ENCODE measurements at places on chromosomes 16 and 17. TPM values are rescaled to one million over a fixed set of nuclear protein-coding genes. Genes with fewer than 3 reads are reported as not detected.

DNA sequence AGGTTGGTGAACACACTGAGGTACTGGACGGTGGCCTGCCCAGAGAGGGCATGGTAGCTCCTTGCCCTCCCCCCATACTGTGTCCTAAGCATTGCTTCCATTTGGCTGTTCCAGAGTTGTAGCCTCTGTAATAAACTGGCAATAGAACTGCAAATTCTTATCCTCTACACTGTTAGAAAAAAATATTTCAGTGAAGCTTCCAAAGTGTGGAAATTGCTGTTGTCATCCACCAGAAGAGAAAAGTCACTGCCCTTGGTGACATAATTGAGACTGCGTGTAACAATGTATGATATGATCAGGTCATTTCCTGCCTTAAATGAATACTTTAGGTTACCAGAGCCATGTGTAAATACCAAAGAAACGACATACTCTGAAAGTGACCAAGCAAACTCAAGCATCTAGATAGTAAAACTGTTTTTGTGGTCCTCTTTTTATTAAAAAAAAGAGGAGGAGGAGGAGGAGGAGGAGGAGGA, 65.9 kb downstream of the CEP95 start:
- peaks cover 5% of the 10 kb centered on the region for H3K4me1 ChIP-seq
- no peaks in the 10 kb centered on the region for H3K27me3 ChIP-seq
- H3K36me3 ChIP-seq, result peaks cover 58% of the 10 kb centered on the region
- no peak for DNase-seq
- no peak overlapping the region for H3K27ac ChIP-seq
- H3K4me3 ChIP-seq, result no peak overlapping the region

DNA sequence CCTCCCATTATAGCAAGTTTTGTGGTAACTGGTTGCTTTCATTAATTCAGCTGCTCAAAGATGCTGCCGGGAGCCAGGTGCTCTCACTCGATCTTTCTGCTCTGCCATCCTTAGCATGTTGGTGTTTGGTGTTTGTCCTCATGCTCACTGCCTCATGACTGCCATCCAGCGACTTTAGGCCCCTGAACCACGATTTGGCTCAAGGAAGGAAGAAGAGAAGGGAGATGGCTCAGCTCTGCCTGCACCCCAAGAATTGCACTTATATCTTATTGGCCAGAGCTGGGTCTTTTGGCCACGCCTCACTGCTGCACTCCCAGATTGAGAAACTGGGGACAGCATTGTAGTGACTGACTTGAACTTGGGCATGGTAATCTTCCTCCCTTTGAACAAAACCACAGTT, 52.7 kb downstream of the ARSG start:
- H3K36me3 ChIP-seq, result no peaks in the 10 kb centered on the region
- DNase-seq, result no peak
- no peak overlapping the region for H3K4me3 ChIP-seq
- peaks cover 11% of the 10 kb centered on the region for H3K4me1 ChIP-seq
- no peaks in the 10 kb centered on the region for H3K27me3 ChIP-seq
- no peak overlapping the region for H3K27ac ChIP-seq

Gene MYO15A
- total RNA-seq, result 2.8 TPM

- no peaks in the 10 kb centered on the region for H3K36me3 ChIP-seq
- no peaks in the 10 kb centered on the region for H3K27me3 ChIP-seq
- H3K27ac ChIP-seq, result no peak overlapping the region
These were observed 70.6 kb upstream of the HS3ST2 start for GRCh38 chr16:22743401-22743800.

Gene FBXW10
- total RNA-seq, result not detected

Gene SCGB1C2
- not detected for total RNA-seq

DNA sequence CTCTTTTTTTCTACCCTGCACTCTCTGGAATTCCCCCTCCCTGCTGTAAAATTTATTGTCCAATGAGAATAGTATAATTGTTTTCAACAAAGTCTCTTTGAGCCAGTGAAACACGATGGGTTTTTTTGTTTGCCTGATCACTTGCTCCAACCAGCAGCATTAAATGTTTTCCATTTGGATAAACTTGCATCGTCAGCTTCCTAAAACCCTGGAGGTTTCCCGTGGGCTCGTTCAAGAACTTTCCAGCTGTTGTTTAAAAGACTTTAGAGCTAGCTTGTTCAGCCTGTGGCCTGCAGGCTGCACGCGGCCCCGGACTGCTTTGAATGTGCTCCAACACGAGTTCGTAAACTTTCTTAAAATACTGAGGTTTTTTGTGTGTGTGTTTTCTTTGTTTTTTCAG, 14.9 kb downstream of the NAGPA start:
- no peaks in the 10 kb centered on the region for H3K27me3 ChIP-seq
- H3K4me1 ChIP-seq, result no peaks in the 10 kb centered on the region
- no peaks in the 10 kb centered on the region for H3K36me3 ChIP-seq
- DNase-seq, result no peak
- H3K27ac ChIP-seq, result no peak overlapping the region
- H3K4me3 ChIP-seq, result no peak overlapping the region

DNA sequence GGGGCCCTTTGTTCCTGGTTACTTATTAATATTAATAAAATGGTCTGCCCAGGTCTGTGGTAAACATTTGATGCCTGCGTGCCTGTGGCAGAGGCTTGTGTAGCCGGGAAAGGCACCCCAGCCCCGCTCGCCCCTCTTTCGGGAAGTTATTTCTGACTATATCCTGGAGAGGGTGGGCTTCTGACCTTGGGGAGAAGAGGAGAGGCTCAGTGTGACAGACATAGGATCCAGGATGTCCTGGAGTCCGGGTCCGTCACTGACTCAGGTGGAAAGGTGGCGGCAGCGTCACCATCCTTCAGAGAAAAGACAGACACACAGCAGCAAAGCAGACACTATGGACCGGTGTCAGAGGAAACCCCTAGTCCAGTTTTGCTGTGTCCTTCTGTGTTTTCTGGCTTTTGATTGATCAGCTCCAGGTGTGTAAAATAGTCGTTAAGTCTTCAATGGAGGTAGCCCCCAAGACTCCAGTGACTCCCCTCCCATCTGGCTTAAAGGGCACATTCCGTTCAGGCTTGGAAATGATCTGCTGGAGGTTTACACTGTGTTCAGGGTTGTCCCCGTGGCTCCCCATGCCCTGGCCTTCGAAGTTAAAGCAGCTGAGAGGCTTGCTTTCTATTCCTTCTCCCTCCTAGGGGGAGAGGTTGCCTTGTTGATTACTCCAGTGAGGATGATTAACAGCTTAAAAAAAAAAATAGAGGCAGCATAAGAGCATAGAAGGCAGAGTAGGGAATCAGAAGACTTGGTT, 81.6 kb downstream of the CCDC182 start:
- peak overlapping the region; percentile 37 for H3K27ac ChIP-seq
- H3K4me1 ChIP-seq, result peaks cover 11% of the 10 kb centered on the region
- no peaks in the 10 kb centered on the region for H3K36me3 ChIP-seq
- DNase-seq, result no peak

Gene SEZ6L2
- 11.9 TPM for total RNA-seq

DNA sequence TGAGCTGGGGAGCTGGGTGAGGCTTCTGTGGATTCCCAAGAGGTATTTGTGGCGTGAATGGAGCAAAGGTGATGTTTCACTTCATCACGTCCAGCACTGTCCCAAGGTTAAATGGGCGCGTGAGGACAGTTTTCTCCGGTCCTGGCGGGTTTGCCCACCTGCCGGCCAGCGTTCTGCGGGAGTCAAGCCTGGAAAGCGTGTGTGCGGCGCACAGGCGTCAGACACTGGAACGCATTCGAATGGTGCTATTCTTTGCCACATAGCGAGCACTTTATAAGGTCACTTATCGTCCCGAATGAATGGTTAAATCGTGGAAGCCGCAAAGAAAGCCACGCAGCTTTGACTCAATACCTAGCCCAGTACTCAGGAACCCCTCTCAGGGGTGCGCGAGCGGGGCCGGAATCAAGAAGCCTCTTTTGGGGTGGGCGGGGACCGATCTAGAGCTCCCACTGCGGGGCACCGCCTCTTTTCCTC, 446 bp upstream of the PSMD11 start:
- H3K36me3 ChIP-seq, result peaks cover 21% of the 10 kb centered on the region
- peak overlapping the region; percentile 100 for H3K4me3 ChIP-seq
- no peaks in the 10 kb centered on the region for H3K27me3 ChIP-seq
- peaks cover 17% of the 10 kb centered on the region for H3K4me1 ChIP-seq
- H3K27ac ChIP-seq, result no peak overlapping the region

DNA sequence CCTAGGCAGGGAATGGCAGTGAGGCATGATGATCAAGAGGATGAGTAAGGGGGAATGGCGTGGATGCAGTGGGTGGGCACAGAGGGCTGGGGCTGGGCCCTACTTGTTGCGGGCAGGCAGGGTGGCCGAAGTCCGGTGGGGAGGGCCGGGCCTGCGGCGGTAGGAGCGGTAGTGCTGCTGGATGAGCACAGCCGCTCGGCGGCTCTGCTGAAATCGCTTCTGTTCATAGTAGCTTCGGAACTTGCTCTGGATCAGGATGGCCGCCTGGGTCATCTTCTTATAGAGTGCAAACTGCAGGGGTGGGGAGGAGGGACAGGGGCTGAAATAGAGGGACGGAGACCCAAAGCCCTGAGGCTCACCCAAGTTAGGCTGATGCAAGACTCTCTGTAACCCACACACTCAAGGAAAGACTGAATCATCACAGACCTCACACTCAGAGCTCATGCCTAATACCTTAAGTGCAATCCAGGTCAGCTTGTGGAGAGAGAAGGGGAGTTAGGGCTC, 1.5 kb upstream of the SPAG7 start:
- no peaks in the 10 kb centered on the region for H3K27me3 ChIP-seq
- no peak for DNase-seq
- peaks cover 25% of the 10 kb centered on the region for H3K4me1 ChIP-seq
- peak overlapping the region; percentile 96 for H3K27ac ChIP-seq
- peaks cover 35% of the 10 kb centered on the region for H3K36me3 ChIP-seq
- peak overlapping the region; percentile 71 for H3K4me3 ChIP-seq

DNA sequence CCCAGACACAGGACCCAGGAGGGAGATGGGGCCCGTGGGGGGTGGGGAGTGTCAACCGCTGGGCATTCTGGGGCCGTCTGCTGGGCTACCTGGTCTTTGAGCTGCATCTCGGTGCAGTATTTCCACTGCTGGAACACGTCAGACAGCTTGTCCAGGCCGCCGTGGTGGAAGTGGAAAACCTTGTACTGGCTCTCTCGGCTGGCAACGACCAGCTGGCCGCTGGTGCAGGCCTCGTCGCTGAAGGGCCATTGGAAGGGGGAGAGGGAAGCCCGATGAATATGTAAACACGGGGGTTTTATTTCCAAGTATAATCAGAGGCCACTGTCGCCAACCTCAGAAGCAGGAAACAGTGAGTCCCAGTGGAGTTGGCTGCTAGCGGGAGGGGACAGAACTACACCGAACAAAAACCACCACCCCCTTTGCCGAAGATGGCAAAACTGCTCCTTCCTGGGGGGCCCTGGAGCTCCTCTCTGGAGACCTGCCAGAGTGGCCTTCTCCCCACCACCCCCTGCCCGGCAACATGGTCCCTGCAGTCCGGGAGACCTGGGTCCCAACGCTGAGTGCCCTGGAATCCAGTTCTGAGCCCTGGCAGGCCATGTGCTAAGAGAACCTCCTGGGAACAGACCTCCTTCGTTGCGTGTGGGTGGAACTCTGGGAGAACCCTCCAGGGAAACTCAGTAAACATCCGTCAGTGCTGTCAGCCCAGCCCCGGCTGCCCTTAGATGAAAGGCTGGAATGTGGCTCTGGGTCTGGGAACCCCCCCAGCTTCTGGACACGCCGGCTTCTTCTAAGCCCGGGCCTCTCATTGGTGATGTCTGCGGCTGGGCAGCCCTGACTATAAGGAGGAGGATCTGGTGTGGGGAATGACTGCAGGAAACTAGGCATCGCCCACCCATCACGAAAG, 84.1 kb downstream of the TBC1D16 start:
- peak; percentile 74 for DNase-seq
- H3K27me3 ChIP-seq, result no peaks in the 10 kb centered on the region
- H3K36me3 ChIP-seq, result peaks cover 9% of the 10 kb centered on the region
- peaks cover 19% of the 10 kb centered on the region for H3K4me1 ChIP-seq

Gene TMC5
- 68.7 TPM for total RNA-seq

DNA sequence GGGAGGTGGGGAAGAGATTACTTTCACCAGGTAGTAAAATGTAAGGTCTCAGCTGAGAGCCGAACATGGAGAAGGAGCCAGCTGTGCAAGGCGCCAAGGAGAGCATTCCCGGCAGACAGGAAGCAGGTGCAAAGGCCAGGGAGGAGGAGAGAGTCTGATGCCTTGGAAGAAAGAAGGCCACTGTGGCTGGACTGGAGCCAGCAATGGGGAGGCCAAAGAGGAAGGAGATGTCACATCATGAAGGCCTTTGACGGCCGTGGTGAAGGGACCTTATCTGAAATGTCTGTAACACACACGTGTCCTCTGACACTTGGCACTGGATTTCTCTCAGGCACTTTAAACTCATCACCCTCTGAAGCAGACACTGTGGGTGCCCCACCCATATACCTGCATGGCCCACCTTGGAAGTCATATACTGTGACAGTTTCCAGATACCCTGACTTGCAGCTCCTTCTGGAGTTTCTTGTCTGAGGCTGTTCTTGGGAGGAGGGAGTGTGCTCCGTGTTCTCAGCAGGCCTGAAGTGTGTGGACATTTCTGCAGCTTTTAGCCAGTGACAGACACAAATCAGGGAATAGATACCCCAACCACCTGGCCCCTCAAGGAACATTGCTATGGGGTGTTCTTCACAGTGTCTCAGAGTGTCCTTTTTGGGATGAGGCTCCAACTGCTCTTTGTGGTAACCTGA, 1.9 kb upstream of the SLC5A2 start:
- DNase-seq, result peak; percentile 62
- H3K4me1 ChIP-seq, result peaks cover 7% of the 10 kb centered on the region
- H3K27me3 ChIP-seq, result no peaks in the 10 kb centered on the region

- no peak overlapping the region for H3K4me3 ChIP-seq
- no peaks in the 10 kb centered on the region for H3K36me3 ChIP-seq
- no peak for DNase-seq
- no peaks in the 10 kb centered on the region for H3K4me1 ChIP-seq
These were observed 676 bp upstream of the KRT13 start for GRCh38 chr17:41505809-41506767.

GRCh38 chr17:77748436-77748835, 210.1 kb upstream of the TNRC6C start:
- H3K36me3 ChIP-seq, result no peaks in the 10 kb centered on the region
- no peaks in the 10 kb centered on the region for H3K27me3 ChIP-seq
- no peaks in the 10 kb centered on the region for H3K4me1 ChIP-seq
- H3K27ac ChIP-seq, result no peak overlapping the region
- DNase-seq, result peak; percentile 27

DNA sequence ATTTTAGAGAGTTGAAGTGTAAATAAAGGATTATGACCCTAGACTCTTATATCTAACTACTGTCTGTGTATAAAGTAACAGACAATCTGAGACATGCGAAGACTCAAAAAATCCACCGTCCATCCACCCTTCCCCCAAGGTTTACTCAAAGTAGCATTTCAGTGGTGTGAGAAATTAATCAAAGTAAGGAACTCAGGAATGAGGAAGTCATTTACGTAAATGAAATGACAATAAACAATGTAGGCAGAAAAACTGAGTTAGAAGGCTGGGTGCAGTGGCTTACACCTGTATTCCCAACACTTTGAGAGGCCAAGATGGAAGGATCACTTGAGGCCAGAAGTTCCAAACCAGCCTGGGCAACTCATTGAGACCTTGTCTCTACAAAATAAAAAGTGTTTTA, 19.8 kb upstream of the NTN1 start:
- DNase-seq, result no peak
- H3K27ac ChIP-seq, result no peak overlapping the region
- peaks cover 50% of the 10 kb centered on the region for H3K27me3 ChIP-seq
- peaks cover 10% of the 10 kb centered on the region for H3K4me1 ChIP-seq
